Tongue (tissue), 3 donors: ENCODE measurements at places on chromosomes 5 and 9.
A peak's percentile ranks its signal among the peaks of the same experiment; 100 is the strongest.

GRCh38 chr5:112346411-112347044 is 72.5 kb downstream of the EPB41L4A start:
- no peak for DNase-seq

GRCh38 chr5:125484742-125485641 is 738.6 kb upstream of the ZNF608 start:
- DNase-seq, result peak; percentile 97

DNA sequence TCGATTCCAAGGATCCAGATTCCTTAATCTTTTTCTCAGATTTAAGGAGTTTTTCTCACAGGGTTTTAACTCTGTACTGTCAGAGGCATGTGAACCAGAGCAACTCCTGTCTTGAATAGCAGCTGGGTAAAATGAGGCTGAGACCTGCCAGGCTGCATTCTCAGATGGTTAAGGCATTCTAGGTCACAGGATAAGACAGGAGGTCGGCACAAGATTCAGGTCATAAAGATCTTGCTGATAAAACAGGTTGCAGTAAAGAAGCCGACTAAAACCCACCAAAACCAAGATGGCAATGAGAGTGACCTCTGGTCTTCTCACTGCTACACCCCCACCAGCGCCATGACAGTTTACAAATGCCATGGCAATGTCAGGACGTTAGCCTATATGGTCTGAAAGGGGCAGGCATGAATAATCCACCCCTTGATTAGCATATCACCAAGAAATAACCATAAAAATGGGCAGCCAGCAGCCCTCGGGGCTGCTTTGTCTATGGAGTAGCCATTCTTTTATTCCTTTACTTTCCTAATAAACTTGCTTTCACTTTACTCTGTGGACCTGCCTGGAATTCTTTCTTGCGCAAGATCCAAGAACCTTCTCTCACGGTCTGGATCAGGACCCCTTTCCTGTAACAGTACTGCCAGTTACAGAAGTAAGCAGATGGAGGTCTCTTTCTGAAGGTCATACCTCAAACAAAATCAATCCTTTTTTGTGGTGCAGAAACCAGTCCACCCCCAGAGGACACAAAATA is 87.1 kb downstream of the SLC38A9 start:
- DNase-seq, result no peak

GRCh38 chr9:132459661-132460060 is 49.6 kb downstream of the CFAP77 start:
- no peak for DNase-seq

GRCh38 chr5:127343866-127344265 is 53.3 kb downstream of the MEGF10 start:
- no peak for DNase-seq

DNA sequence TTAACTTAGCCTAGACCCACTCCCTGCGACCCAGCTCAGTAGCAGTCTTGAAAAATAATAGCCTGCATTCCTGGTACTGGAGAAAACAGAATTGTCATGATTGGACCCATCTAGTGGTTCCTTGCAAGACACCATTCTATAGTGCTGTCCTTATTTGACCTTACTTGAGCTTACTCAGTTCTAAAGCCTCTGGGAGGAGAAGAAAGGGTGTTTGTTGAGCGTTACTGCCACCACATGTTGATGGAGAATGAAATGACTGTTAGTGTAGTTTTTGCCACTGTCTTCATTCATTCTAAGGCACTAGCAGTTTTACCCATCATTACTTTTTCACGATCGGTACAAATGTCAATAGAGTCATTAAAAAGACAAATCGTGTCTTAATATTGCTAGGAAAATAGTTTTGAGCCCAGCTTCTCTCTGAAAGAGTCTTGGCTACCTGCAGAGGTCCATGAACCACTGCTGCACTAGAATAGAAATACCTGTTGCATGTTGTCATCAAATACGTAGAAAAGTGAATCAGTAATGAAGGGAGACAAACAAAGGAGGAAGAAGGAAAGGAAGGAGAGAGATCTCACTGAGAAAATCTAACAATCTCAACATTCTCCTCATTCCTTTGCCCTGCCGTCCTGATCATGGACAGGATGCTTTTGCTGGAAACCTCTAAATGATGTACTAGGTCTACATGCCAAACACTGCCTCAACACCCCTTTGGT is 96.0 kb downstream of the LIX1 start:
- DNase-seq, result no peak

GRCh38 chr5:96172436-96172835 is 210.8 kb upstream of the ELL2 start:
- no peak for DNase-seq

DNA sequence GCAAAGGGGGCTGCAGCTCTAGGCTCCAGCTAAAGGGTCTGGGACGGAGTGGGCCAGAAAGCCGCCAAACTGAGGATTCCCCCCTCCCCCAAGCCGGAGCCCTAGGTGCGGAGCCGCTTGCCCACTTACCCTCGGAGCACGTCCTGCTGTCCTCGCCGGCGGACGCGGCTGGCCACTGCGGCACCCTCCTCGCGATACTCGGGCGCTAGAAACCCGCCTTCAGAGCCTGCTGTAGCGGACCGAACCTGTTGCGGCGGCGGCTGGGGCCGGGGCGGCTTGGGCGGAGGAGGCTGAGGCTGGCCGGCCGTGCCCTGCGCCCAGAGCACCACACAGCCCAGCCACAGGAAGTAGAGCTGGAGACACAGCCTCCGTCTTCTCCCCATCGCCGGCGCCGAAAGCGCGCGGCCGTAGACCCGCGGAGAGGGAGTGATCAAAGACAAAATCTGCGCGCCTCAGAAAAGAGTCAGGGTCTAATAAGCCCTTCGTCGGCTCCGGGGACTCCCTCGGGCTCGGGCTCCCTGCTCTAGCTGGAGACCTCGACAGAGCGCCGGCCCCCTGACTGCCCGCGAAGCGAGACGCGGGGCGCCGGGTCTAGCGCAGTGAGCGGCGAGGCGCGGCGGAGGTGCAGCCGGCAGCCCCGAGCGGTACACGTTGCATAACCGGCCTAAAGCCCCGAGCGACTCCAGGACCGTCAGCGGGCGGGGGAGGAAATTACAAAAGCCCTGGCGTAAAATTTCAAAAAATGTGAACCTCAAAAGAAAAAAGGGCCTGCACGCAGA is 635 bp downstream of the FBN2 start:
- peak; percentile 52 for DNase-seq

GRCh38 chr5:133434336-133434735 is 178.0 kb downstream of the FSTL4 start:
- no peak for DNase-seq

- no peak for DNase-seq
These were observed 253.4 kb downstream of the TRPM3 start for GRCh38 chr9:70868041-70868440.

DNA sequence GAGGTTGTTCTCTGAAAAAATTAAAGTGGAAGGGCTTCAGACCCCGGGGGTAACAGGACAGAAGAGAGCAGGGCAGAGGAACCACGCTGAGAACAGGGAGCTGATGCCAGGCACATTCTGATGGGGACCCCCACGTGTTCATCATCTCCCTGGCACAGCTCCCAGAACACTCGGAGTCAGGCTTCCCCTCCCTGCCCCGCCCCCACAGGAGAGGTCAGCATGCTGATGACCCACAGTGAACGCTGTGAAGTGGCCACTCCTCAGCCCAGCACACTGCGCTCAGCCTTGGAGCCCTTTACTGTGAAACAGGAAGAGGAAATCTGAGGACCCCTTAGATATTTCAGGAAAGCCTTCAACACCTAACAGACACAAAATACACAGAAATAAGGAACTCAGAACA is 16.4 kb downstream of the RETREG1 start:
- peak; percentile 65 for DNase-seq

GRCh38 chr9:22028394-22028793 is 19.3 kb upstream of the CDKN2B start:
- no peak for DNase-seq

DNA sequence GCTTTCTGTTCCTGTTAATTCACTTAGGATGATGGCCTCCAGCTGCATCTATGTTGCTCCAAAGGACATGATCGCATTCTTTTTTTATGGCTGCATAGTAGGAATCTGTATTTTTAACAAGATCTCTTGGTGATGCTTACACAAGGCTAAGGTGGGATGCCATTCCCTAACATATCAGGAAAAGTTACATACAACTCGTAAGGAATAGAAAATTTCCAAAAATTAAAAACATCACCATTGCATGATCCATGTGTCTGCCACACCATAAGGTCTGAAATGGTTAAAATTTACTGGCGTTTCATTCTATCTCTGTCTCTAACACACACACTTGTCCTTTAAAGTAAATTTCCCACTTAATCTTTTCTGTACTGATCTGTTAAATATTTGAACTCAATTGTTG is 608.4 kb downstream of the PRELID2 start:
- DNase-seq, result no peak

- DNase-seq, result no peak
These were observed 128.9 kb downstream of the BARX1 start for GRCh38 chr9:93826209-93826608.

GRCh38 chr9:8579661-8580060 is 780.1 kb upstream of the DMAC1 start:
- no peak for DNase-seq

GRCh38 chr5:76283670-76284069 is 119.4 kb upstream of the IQGAP2 start:
- no peak for DNase-seq

DNA sequence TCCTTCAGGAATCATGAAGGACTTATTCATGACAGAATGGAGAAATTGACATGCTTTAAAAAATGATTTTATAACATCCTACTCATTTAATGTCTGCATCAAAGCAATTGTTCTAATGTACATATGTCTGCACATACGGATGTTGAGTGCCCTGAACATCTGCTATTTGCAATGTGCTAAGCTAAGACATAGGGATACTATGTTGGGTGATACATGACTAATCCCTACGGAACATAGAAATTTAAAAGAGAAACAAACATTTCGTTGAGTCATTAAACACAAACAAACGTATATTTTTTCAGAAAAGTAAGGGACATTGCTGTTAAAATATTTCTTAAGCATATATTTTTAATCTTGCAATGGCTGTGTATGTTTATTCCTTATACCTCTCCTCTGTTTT is 686.5 kb upstream of the ADAMTS16 start:
- DNase-seq, result no peak

DNA sequence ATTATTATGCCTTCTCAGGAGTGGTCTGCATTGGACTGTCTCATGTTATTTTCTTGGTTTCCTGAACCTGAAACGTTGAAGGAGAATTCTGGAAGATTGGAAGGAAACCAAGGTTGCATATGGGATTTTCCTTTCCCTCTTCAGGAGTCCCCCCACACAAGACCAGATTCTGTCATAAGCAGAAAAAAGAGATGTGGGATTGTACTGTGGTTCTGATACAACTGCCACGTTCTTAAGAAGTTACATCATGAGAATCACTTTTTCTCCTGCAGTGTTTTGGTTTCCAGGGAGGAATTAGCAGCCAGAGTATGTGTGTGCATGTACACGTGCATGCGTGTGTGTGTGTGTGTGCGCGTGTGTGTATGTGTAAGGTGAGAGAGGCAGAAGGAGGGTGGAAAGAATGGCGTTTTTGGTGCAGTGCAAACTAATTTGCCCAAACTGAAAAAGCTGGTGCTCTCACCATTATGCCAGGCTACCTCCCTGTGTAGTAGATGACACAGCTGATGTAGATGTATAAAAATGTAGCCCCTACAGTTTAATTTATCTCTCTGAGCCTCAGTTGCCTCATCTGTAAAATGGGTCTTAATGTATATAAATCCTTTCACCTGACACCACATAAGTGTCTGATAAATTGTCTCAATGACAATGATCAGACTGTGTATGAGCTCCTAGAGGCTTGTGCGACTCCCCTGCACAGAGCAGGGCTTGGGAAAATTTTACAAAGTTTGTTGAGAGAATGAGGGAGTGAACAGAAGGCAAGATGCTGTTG is 38.6 kb downstream of the RALGPS1 start:
- peak; percentile 86 for DNase-seq

DNA sequence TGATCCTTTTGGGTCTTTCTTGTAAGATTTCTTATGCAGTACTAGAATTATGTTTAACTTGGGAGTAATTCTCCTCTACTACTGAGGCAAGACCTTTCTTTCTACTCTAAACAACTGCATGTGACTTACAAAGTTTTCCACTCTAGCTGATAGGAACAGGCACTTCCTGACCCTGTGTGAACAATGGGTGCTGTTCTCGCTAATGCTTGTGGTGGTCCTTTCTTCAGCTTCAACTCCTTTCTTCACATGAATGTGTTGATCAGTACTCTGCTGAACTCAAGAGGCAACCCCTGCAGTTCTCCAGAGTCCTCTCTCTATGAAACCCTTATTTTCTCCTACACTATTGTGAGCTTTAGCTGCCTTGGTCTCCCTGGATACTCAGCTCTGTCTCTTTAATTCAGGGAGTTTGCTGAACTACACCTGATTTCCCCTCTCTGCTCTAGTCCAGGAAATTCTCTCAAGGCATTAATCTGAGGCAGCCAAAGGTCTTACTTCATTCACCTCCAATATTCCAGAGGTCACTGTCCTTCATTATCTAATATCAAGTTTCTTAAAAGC is 484.6 kb upstream of the PIK3R1 start:
- DNase-seq, result no peak

GRCh38 chr5:168001318-168001717 is 290.1 kb upstream of the WWC1 start:
- no peak for DNase-seq

- no peak for DNase-seq
These were observed 14.2 kb upstream of the PPP1R2B start for GRCh38 chr5:156835905-156836304.

DNA sequence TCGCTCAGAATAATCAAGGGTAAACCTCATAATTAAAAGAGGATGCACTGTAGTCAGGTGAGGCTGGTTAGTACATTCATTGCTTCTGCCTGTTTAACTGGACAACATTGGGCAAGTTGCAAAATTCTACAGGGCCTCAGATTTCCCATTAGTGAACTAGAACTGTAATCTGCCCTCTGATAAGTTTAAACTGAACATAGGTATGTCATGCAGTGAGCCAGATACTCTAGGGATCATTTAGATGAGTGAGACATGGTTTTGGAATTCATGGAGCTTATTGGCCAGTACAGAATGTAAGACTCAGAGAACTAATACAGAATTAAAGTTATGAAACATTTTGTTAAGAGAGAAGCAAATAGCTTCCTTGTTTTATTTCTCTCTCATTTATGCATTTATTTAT is 35.9 kb downstream of the RNF44 start:
- no peak for DNase-seq

DNA sequence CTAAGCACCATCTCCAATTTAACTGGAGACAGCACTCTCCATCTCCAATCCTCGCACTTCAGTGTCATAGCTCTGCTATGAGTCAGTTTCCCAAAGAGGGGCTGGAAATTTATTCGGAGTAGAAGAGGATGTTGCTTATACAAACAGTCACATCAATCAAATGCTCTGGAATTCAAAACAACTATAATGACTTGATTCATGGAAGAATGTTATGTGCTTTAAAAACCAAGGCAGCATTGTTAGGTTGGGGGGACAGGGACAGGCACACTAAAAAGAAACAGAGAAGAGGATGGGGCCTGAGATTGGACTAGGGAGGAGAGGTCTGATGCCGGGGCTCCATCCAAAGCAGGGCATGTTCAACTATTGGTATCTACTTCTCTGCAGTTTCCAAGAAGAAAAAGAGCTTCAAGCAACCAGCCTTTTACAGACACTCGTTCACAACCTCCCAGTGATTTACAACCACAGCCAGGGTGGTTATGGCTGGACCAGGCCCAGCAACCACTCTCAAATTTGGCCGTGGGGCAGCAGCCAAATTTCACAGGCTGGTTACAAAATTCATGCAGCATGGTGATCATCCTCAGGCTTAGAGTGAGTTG is 117.5 kb upstream of the ZNF366 start:
- DNase-seq, result peak; percentile 57
